ENCODE measurements at places on chromosomes 6 and 20.

DNA sequence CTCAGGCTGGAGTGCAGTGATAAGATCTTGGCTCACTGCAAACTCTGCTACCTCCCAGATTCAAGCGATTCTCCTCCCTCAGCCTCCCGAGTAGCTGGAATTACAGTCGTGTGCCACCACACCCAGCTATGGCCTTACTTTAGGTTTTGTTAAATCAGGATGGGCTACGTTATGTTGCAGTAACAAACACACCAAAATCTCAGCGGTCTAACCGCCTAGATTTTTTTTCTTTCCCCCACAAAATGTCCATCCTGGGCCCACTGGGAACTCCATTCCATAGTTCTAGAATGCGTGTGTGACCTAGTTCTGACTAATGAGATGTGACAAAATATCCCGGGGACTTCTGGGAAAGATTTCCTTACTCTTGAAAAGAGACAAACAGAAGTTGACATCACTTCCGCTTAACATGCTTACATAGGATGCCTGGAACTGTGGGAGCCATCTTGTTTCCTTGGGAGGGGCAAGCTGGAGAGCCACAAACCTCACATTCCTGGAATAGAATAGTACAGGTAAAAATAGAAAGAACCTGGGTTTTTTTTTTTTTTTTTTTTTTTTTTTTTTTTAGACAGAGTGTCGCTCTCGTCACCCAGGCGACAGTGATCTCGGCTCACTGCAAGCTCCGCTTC is 42.3 kb upstream of the TRERF1 start:
- DNase-seq = no peak

DNA sequence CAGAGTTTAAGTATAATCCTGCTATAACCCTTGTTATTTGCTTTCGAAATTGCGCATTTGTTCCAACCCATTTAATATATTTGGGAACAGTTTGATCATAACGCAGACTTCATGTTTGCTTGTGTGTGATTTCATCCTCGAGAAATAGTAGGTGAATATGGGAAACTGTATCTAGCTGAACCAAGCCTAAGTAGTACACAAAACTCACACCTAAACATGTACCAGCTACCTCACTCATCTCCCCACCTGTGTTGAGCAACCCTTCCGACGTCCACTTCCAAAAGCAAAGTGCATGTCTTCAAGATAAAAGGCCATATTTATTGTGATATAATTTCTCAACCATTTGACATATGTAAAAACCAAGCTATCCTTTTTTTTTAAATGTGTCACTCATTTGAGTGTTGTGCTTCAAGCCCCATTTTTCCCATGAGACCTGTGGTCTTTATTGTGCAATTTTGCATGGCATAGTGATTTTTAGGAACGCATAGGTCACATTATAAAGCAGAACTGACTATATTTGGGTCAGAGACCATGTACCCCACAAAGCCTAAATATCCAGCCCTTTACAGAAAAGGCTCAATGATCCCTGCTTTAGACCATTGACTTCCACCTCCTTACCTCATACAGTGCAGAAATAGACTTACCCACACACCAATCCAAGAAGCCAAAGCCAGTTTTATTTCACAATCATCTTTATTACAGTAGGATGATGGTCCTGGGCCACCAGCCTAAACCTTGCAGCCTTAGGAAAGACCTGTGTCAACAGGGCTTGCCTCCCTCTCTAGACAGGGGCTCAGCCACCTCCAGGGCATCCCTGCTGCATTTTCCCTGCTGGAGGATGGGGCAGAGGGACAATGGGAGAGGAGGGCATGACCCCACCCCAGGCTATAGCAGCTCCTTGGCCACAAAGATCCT is 7.1 kb downstream of the CCND3 start:
- DNase-seq = no peak

- no peak for DNase-seq
Observed at GRCh38 chr6:110714143-110714542, 101.1 kb downstream of the CDK19 start.

DNA sequence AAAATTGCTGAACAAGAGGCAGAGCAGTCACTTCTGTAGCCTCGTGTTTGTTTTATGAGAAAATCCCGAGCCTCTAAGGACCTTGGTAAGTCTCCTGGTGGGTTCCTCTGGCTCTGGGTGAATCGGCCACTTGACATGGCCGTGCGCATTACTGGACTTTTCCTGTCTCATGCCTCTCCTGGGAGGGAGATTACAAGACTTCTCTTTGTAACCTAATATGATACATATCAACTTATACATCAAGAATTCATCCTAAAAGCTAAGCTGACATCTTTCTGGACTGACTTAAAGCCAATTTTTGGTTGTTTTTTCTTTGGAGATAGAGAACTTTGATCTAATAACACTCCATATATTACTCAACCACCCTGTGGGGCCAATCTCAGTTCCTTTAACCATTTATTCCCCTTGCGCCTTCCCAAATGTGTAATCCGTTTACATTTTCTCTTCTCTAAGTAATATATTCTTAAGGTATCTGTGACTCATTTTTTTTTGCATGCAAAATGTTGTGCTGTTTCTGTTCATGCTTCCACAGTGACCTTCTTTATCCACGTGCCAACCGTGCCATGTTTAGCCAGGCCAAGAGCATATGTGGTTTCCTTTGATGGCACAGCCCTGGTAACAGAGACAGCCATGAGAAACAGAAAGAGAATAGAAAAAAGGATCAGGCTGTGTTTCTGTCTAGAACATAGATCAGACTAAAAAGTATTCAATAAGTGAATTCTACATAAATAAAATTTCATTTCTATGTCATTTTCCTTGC is 47.5 kb upstream of the JAG1 start:
- no peak for DNase-seq

- no peak for DNase-seq
Observed at GRCh38 chr6:143397227-143398222, 53.0 kb downstream of the ADAT2 start.

GRCh38 chr6:35719404-35719829 is 17.4 kb upstream of the ARMC12 start:
- no peak for DNase-seq

GRCh38 chr6:155604991-155605390 is 149.4 kb upstream of the NOX3 start:
- DNase-seq = no peak

GRCh38 chr20:44637522-44638372 is 13.8 kb downstream of the ADA start:
- no peak for DNase-seq

DNA sequence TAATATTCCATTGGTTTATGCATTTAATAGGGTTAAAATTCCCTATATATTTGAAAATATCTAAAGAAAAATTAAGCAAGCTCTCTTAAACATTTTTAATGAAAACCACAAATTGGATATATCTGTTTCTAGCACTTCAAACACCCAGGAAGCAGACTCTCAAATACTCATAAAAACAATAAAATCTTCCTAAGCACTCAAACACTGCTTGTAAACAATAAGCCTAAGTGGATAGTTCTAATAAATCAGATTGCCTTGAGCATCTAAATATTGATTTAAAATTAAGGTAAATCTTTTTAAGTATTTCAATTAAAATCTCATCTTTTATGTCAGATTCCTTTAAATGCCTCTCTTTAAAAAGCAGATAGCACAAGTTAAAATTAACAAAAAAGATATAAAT is 254.4 kb downstream of the KCNQ5 start:
- no peak for DNase-seq

- no peak for DNase-seq
Observed at GRCh38 chr6:142784344-142784743, 160.6 kb downstream of the HIVEP2 start.

DNA sequence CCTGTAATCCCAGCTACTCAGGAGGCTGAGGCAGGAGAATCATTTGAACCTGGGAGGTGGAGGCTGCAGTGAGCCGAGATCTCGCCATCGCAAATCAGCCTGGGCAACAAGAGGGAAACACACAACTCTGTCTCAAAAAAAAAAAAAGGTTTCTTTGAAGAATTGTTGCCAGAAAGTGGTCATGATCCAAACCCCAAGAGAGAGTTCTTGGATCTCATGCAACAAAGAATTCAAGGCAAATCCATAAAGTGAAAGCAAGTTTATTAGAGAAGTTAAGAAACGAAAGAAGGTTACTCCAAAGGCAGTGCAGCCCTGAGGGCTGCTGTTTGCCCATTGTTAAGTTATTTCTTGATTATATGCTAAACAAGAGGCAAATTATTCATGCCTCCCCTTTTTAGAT is 14.5 kb upstream of the KIFC1 start:
- DNase-seq = no peak

DNA sequence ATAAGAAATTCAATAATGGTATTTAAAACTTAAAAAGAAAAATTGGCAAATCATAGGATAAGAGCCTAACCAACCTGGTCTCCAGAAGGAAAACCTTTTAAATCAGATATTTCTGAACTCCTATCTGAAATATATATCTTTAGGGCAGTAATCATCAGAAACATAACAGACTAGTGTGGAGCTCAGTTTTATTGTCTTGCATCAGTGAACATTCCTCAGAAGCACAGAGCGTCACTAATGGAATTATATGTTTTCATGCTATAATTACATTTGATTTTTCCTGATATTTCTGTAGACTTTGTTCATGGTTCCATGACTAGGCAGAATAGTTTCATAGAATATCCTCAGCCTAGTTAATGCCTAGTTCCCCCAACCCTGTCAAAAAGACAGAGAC is 262.2 kb downstream of the EYA4 start:
- DNase-seq = no peak

DNA sequence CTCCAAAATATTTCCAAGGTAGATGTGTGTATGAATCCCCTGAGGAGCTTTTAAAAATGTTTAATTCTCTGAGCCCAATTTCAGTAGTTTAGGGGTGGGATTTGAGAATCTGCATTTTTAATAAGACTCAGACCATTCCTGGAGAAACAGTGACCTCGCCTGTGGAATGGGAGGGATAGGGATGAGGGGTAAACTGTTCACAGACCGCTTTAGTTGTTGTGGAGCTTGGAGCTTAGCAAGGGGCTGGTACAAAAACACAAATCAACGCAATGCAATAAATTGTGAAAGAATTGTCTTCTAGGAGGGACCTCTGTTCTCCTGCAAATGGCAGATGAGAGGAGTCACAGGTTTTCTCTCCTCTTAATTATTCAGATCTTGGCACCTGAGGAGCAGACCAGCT is 239.3 kb upstream of the SULF2 start:
- DNase-seq = no peak

- no peak for DNase-seq
Observed at GRCh38 chr6:90820436-90820835, 233.6 kb upstream of the MAP3K7 start.

GRCh38 chr20:62999580-62999979 is 7.2 kb downstream of the BHLHE23 start:
- DNase-seq = no peak

- DNase-seq = no peak
Observed at GRCh38 chr6:3301506-3301905, 42.8 kb downstream of the PSMG4 start.

GRCh38 chr6:147161253-147161973 is 42.8 kb upstream of the STXBP5 start:
- DNase-seq = no peak

- DNase-seq = no peak
Observed at GRCh38 chr6:36577301-36577700, 16.9 kb upstream of the SRSF3 start.

- DNase-seq = no peak
Observed at GRCh38 chr20:57190536-57191264, 75.7 kb downstream of the BMP7 start.

GRCh38 chr6:63305277-63305676 is 14.5 kb downstream of the LGSN start:
- no peak for DNase-seq

DNA sequence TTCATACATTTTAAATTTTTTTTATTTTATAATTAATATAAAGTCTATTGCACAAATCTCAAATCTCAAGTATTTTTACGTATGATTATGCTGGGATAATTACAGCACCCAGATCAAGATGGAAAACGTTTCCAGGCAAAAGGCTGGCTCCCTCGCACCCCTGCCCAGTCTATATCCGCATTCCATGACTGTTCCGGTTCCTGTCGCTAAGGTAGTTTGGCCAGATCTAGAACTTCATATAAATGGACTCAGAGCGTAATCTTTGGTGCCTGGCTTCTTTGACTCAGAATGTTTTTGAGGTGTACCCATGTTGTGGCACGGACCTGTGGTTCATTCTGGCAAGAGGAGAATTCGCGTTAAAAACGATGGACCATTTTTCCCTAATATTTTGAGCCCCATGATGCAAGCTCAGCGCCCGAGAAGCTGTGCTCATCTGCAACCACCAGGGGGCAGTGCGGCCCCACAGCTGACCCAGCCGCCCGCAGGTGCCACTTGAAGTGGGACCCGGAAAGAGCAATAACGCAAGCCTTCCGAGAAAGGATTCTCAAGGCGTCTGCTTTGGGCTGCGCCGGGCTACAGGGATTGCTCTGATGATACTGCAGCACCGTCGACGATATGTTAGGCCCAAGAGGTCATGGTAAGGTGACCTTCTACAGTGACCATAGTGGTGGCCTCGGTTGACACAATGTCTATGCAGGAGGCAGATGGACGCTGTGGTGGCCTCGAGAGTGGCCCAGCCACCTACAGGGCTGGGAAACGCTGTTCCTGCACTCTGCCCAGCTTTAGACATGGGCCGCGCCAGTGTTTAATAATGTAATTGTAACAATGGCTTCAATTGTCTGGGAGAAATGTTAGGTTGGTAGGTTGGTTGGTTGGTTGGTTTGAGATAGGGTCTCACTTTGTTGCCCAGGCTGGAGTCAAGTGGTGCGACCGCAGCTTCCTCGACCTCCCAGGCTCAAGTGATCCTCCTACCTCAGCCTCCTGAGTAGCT is 160.1 kb downstream of the ZMYND8 start:
- peak; percentile 78 for DNase-seq

DNA sequence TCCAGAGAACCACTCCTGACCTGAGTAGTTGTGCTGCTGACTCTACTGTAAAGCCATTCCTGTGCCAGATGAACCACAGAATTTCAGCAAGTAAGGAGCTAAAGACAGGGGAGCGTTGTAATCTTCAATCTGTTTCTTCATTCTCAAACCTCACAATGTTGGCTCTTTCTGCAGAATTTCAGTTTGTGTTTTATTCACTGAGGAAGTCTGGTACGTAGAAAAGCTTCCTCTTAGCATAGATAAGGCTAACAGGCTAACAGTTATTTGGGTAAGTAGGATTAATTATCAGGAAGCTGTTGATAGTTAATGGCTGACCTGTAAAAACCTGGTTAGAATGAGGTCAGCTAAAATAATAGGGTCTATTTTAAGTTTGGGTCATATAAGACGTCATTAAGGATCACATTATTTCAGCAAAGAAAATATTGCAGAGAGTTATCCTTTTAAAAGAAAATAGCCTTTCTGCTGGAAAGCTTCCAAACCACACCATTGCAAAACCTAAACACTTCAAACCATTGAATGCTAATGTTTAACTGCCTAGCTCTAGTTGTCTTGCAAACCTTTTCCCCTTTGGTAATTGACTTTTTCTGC is 14.1 kb upstream of the TENT5A start:
- no peak for DNase-seq

- no peak for DNase-seq
Observed at GRCh38 chr6:170276369-170277057, 14.4 kb downstream of the DLL1 start.

DNA sequence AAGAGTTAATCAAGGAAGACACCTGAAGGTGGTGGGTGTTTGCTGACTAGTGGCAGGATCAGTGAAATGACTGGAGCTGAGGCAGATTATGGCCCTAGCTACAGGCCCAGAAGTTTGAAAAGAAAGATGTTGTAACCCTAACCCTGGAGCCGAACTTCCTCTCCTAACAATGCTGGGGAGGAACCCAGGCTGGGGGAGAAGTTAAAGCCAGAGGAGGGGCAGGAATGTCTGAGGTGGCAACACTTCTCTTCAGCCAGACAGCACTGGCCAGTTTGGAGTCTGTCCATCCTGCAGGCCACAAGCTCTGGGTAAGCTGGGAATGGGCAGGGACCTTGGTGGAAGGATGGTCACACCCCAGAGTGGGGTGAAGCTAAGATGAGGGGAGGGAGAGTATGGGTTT is at the start of gene LST1:
Gene LST1, plus strand, starts transcription at position 270 of the 400 bp plus-strand sequence. CDS start 1,023 bp downstream, outside the sequence.
- no peak for DNase-seq
